ENCODE measurements at places on chromosomes 6 and 20.

GRCh38 chr6:69917834-69918233 is 51.5 kb downstream of the COL19A1 start:
- peak; percentile 28 for DNase-seq

- DNase-seq = peak; percentile 54
Observed at GRCh38 chr20:47379433-47380150, 23.1 kb upstream of the ZMYND8 start.

DNA sequence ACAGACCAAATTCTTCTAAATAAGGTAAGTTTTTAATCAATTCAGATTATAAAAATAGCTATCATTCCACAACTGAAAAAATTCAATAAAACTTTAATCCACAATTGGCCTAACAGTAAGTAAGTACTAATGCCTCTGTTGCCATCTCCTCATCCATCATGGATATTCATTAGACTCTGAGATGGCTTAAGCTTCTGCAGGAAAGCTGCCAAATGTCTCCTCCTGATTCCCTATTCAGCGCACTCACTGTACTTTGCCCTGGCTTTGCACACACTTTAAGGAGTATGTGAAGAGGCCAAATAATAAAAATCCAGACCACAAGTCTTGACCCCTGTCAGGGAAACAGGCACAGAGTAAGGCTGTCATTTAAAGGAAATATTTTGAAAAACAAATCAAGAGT is 23.6 kb downstream of the PGM3 start:
- DNase-seq = peak; percentile 6

DNA sequence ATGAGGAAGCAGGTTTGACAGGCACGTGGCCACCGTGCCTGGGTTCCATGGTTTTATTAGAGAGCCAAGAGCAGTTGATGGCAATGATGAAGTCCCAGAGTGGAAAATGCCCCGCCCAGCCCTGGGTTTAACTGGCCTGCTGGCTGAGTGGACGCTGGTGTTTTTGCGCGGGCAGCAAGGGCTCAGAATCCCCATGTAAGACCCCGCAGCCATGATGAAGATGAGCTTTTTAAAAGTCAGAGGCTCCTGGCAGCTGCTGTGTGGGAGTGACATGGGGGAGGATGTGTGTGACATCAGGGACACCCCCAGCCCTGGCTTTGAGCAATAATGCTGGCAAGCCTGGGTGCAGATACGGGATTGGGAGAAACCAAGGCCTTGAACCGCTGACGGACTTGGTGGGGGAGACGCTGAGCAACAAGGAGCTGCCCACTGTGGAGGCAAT is 33.0 kb upstream of the SLCO4A1 start:
- no peak for DNase-seq

- peak; percentile 10 for DNase-seq
Observed at GRCh38 chr6:1062786-1063545, 248.9 kb upstream of the FOXQ1 start.

DNA sequence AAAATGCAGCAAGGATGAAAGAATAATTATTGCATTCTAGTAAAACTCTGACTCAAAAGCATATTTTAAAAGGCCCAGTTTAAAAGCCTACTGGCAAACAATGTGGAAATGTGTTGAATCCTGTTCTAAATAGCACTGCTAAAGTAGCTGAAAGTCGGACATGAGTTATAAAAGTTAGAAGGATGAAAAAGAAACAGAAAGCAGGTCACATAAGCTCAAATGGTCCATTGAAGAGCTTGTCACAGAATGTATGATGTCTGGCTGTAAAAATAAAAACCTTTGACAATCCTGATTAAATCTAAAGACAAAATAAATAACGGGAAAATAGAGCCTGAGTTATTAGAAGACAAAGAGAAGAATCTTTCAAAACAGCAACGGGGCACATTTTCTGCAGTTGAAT is 218.6 kb upstream of the UFL1 start:
- no peak for DNase-seq

- no peak for DNase-seq
Observed at GRCh38 chr6:38033442-38033982, 214.0 kb downstream of the ZFAND3 start.

DNA sequence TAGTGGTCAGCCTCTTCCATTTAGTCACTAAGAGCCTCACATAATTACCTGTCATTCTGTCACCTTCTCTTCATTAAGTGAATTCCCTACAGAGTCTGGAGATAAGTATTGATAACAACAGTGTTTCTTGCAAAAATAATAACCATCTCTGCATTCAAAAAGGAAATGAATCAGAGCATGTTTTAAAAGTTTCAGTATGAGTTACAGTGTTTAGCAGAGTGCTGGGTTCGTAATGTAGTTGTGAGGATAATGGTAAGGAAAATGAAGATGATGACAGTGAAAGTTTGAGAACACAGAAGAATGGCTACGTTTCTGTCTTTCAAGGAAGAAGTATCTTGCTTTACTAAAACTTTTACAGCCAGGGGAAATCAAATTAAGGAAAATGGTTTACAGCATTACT is 31.3 kb downstream of the GPRC6A start:
- no peak for DNase-seq

DNA sequence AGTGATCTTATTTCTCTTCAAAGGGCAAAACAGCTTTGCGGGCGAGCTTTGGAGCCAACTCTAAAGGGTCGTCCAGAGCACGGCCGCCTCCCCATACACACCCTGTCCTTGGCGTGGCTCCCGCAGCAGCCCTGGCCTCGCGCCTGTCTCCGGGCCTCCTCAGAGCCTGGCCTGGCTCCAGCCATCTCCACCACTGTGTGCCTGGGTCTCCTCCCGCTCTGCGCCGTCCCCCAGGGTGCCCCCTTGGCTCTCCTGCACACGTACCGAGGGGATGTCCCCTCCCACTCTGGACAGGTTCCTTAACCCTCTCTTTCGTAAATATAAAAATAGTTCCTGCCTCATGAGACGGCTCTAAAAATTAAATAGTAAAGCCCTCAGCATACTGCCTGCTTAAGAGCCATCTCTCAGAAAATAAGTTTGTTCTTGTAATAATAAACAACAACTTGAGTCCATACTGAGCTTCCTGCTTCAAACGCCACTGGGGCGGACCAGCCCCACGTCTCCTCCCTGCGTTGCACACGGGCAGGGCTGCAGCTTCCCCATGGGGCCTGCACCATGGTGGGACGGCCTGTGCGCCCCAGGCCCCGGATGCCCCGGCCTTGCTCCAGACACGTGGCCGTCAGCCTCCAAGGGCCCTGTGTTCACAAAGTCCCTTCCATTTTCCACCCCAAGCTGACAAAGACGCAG is 226.2 kb downstream of the TTLL2 start:
- no peak for DNase-seq

DNA sequence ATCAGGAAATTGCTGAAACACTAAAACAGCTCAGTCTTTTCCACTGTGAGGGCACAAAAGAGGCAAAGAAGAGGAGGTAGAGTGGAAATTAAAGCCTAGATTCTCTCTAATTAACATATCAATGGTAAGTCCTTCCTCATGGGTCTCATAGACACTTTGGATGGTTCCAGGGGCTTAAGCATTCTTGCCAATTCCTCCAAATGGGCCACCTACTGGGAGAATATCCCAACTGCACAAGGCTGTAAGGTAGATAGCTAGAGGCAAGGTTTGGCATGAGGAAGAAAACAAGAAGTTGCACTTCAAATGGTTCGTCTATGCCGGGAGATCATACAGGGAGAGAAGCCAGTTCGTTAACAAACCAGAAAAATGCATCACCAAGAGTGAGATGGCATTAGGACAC is 107.6 kb upstream of the KHDRBS2 start:
- DNase-seq = no peak

GRCh38 chr6:21612067-21612745 is 18.7 kb downstream of the SOX4 start:
- no peak for DNase-seq

- peak; percentile 6 for DNase-seq
Observed at GRCh38 chr6:168206186-168206585, 113.4 kb downstream of the DACT2 start.

GRCh38 chr6:147588469-147588868 is 80.0 kb downstream of the SAMD5 start:
- no peak for DNase-seq
